Suprapubic skin (tissue), 4 donors: ENCODE measurements at places on chromosomes 4 and X.

- no peaks in the 10 kb centered on the region for H3K4me1 ChIP-seq
- no peak for DNase-seq
- H3K27ac ChIP-seq: no peak overlapping the region
- H3K4me3 ChIP-seq: no peak overlapping the region
- no peaks in the 10 kb centered on the region for H3K27me3 ChIP-seq
These were observed 11.8 kb upstream of the RTL5 start for GRCh38 chrX:72143609-72143907.

DNA sequence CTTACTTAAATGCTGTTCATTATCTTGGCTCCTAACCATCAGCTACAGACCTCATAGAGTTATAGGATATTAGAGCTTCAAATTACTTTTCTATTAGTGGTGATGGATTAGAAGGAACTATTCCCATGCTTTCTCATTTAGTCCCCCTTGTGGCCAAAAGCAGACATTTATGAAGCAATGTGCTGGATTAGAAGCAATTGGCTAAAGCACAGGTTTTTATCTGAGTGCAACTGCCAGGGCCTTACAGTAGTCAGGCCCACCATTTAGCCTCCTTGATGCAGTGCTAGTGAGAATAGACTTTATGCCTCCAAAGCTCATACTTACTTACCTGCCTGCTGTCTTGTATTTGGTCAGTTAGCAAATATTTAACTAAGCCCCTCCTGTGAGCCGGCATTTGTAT lies 93.0 kb downstream of the TSPAN7 start:
- no peak overlapping the region for H3K4me3 ChIP-seq
- no peak overlapping the region for H3K27ac ChIP-seq
- no peaks in the 10 kb centered on the region for H3K4me1 ChIP-seq
- no peaks in the 10 kb centered on the region for H3K27me3 ChIP-seq

DNA sequence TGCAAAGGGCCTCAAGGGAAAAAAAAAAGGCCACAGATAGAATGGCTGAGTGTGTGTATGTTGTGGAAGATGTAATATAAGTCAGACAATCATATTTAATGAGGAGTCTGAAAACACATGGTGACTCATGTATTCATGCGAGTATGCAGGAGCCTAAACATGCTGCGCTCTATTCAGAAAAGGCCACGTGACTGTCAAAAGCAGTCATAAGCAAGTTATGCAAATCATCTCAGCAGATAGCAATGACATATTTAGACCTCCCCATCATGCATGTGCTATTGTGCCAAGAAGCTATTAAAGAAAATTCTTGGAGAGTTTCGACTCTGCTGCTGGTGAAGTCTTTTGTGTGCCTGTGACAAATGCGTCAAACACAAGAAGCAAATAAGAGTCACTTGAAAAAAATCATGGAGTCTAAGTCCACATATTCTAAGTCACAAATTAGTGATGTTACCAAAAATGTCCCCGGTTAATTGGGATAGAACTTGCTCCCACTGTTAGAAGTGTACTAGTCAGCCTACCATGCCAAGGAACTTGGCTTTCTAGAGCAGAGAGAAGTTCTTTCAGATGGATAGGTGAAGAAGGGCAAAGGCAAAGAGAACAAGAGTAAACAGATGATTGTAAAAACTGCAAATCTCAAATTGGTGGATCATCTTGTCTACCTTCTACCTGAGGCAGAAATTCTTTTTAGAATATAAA lies 5.0 kb downstream of the LNX1 start:
- H3K27me3 ChIP-seq: no peaks in the 10 kb centered on the region
- H3K4me3 ChIP-seq: no peak overlapping the region
- peaks cover 10% of the 10 kb centered on the region for H3K4me1 ChIP-seq
- no peaks in the 10 kb centered on the region for H3K36me3 ChIP-seq
- DNase-seq: no peak

DNA sequence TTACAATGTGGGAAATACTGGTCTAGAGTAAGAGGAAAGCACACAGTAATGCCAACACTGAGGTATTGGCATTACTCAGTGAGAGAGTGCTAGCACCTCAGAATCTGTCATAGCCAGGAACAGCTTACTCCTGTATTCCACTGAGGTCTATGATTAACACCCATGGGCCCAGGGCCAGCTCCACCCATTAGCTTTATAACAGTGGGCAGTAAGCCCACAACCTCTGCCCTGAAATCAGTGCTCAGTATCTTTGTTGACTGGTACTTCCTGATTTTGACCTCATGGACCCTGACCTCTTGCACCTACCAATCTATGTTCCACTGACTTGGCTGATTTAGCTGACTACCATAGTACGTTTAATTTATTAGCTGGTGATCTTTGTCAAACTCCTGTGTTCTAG lies 56.1 kb downstream of the LANCL3 start:
- H3K4me1 ChIP-seq: no peaks in the 10 kb centered on the region
- no peaks in the 10 kb centered on the region for H3K36me3 ChIP-seq
- DNase-seq: no peak
- H3K27me3 ChIP-seq: no peaks in the 10 kb centered on the region

DNA sequence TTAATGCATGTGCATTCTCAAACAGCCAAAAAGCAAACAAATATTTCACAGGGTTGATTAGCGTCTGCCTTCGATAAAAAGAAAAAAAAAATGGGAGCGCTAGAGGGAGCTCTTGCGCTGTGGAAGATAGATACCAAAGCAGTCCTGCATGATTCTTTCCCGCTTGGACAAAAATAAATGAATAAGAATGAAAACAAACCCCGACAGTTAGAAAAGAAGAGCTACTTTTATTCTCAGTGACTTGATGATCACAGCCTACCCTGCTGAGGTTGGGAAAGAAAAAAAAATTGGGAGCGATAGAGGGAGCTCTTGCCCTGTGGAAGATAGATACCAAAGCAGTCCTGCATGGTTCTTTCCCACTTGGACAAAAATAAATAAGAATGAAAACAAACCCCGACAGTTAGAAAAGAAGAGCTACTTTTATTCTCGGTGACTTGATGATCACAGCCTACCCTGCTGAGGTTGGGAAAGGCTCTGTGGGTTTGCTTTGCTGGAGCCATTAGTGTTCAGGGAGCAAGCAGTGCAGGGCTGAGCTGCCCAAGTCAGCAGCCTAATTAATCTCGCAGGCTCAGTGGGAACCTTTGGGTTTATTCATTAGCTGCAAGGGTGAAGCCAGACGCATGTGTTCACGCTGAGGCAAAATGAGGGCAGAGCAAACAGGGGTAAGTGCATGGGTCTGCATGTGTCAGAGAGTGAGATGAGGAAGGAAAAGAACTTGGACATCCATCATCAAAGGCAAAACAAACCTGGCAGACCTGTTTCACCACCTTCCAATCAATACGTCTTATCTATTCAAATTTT lies 249.3 kb upstream of the PRKX start:
- H3K4me1 ChIP-seq: no peaks in the 10 kb centered on the region
- no peak overlapping the region for H3K27ac ChIP-seq
- H3K27me3 ChIP-seq: no peaks in the 10 kb centered on the region
- no peaks in the 10 kb centered on the region for H3K36me3 ChIP-seq

- H3K4me3 ChIP-seq: no peak overlapping the region
- no peak overlapping the region for H3K27ac ChIP-seq
- H3K36me3 ChIP-seq: no peaks in the 10 kb centered on the region
- H3K27me3 ChIP-seq: no peaks in the 10 kb centered on the region
These were observed 6.0 kb upstream of the SH3TC1 start for GRCh38 chr4:8192748-8193738.

- H3K27me3 ChIP-seq: no peaks in the 10 kb centered on the region
- no peak overlapping the region for H3K4me3 ChIP-seq
- H3K27ac ChIP-seq: no peak overlapping the region
- no peaks in the 10 kb centered on the region for H3K4me1 ChIP-seq
- no peak for DNase-seq
These were observed 87.2 kb downstream of the HS3ST1 start for GRCh38 chr4:11341337-11342043.

DNA sequence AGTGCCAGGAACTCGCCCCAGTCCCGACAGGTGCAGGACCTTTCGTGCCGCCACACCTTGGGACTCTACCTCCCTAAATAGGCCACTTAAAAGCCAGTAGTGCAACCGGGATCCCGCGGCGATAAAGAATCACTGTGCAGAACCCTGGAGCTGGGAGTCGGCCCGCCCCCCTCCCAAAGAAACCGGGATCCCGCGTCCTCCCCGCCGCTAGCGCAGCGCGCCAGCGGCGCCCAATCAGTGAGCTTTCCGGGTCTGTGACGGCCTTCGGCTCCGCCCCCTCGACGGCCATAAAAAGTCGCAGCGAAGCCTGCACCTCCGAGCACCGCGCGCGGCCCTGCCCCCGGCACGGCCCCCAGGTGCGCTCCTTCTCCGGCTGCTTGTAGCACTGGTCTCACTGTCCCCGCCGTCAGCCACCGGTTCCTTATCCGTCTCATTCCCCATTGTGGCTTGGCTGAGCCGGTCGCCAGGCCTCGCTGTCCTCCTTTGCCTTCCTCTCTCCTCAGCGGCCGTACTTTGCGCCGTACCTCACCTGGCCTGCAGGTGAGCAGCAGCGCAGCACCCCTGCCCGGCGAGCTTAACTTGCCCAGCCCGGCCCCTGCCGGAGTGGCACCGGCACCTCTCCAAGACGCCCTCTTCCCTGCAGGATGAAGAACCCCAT lies at the start of gene LRAT:
LRAT (plus strand) TSS at position 318 of the 658 bp plus-strand sequence; CDS start at position 645, 327 bp downstream.
- no peaks in the 10 kb centered on the region for H3K36me3 ChIP-seq
- no peak within 1 kb of the TSS for H3K27ac ChIP-seq
- H3K4me3 ChIP-seq: peak within 1 kb of the TSS; percentile 60
- H3K4me1 ChIP-seq: peaks cover 35% of the 10 kb centered on the region
- DNase-seq: peak; percentile 79
- peaks cover 70% of the 10 kb centered on the region for H3K27me3 ChIP-seq

DNA sequence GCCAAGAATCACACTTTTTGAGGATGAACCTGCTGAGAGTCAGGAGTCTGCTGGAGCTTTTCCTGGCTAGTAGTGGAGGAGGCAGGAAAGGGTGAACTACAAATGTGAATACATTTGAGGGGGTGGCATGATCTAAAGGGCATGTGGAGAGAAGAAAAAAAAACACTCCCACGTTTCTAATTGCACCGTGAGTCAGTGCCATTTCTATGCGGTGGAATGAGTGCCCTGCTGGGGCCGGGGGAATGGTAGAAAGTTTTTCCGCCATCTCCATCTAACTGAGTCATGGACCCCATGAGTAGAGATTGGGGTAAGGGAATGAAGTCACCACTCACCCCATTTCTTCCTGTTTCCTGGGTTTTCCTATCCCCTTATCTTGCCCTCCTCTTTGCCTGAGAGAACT lies 19.8 kb downstream of the BEX3 start:
- no peaks in the 10 kb centered on the region for H3K27me3 ChIP-seq
- no peaks in the 10 kb centered on the region for H3K4me1 ChIP-seq
